Substantia nigra (tissue), 51 donors: ENCODE measurements at places on chromosomes 1 and 21.

DNA sequence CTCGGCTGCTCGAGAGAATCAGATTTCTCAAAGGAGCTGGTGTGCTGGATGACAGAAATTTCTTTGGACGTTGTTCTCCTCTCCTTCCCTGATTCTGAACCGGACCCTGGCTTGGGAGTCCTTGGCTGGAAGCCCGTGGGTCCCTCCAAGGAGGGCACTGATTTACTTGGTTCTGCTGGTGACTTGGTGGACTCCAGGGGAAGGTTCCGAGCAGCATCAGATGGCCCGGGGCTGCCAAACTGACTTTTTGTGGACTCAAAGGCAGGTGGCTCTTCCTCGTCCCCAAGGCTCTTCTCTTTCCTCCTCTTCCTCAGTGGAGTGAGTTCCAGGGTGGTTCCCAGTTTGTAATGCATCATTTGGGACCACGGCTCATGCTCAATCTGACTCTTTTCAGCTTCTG is 97.9 kb upstream of the EDN2 start:
- DNase-seq, result no peak

GRCh38 chr1:3469104-3469848 is 14.8 kb downstream of the ARHGEF16 start:
- no peak for DNase-seq

DNA sequence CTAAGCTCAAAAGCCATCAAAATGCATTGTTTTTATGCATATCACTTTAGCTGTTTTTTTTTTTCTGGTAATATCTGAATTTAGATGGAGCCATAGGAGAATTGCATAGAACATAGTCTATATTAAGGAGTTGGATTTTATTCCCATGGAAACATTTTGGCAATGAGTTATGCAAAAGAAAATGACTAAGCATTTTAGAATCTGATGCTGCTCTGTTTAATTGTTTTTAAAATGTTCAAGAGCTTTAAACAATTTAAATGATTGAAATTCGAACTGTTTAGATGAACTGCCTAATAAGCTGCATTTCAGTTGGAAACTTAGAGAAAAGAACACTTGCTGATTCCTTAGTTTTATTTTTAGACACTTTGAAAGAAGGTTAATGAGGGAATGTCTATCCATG is 1531.5 kb upstream of the B3GALT2 start:
- no peak for DNase-seq

GRCh38 chr1:1040004-1040991 is 20.4 kb downstream of the AGRN start:
- DNase-seq, result peak; percentile 60

- DNase-seq, result no peak
Observed at GRCh38 chr1:113031171-113031933, 41.6 kb upstream of the LRIG2 start.

GRCh38 chr1:95325349-95325748 is 91.3 kb downstream of the RWDD3 start:
- no peak for DNase-seq

- no peak for DNase-seq
Observed at GRCh38 chr21:28104346-28104745, 888.3 kb downstream of the LTN1 start.

DNA sequence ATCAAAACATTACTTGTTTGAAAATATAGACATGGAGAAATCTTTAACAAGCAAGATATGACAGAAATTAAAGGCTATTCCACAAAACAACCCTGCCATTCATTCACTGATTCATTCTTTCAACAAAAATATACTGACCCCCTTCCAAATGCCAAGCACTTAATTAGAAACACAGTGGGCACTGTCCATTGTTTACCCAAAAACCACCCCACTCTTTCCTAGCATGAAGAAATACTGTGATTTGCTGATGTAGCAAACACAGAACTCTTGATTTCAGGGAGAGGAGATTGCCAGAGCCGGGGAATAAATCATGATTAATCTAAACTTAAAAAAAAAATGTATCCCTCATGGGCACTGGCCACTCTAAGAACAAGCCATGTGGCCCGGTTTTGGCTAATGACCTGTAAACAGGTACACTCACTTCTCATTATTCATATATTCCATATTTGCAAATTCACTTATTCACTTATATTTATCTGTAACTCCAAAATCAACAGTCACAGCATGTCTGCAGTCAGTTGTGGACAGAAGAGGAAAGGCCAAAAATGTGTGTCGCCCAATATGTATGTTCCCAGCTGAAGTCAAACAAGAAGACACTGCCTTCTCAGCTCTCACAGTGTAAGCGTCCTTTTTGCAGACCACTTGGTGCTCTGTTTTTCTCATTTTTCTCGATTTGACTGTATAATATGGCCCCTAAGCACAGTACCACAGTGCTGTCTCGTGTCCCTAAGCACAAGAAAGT is 133.1 kb downstream of the SMYD3 start:
- no peak for DNase-seq

- DNase-seq, result no peak
Observed at GRCh38 chr1:24600551-24600950, 42.6 kb upstream of the SRRM1 start.

DNA sequence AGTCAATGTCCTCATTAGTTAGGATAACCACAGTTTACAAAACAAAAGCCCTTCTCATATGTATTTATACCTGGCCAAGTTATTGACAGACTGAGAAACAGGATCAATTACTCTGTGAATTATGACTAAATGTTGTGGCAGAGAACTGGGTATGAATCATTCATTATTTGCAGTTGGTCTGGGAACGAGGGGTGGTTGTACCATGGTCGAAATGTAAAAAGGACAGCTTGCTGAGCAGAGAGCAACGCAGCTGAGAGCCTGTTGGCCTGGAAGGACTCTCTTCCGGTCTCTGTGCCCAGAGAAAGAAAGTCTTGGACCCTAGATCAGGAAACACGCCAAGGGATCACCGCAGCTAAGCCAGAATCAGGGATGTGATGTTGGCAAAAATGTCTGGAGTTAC is 169.6 kb downstream of the DISC1 start:
- DNase-seq, result no peak

- DNase-seq, result no peak
Observed at GRCh38 chr1:204478921-204479320, 15.7 kb downstream of the PIK3C2B start.

DNA sequence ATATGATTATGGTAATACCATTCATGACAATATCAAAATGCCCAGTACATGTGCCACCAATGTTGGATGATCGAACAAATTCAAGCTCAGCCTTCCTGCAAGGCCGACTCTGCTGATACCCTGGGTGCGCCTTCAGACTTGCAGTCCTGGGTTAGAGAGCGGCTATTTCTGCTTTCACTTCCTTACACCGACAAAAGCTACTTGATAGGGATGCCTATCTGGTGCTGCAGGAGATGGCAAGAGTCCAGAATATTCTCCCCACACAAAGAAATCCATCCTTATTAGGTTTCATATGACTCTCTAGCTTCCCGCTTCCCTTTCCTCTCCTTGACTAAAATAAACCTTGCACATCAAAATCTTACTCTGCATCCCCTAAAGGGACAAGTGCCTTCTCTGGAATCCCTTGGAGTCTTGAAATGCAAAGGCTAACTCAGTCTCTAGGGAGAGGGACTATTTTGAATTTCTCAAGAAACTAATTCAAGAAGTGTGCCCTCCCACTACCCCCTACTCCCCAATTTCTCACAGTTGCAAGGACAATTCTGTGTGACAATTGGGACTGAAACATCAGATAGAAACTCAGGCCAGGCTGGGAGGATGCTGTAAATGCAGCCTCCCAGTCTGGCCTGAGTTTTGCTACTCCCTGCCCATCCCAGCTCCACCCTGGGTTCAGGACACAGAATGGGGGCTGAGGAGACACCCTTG is 103.1 kb upstream of the USP24 start:
- DNase-seq, result no peak

- DNase-seq, result no peak
Observed at GRCh38 chr1:228334226-228334935, 72.3 kb downstream of the TRIM11 start.

DNA sequence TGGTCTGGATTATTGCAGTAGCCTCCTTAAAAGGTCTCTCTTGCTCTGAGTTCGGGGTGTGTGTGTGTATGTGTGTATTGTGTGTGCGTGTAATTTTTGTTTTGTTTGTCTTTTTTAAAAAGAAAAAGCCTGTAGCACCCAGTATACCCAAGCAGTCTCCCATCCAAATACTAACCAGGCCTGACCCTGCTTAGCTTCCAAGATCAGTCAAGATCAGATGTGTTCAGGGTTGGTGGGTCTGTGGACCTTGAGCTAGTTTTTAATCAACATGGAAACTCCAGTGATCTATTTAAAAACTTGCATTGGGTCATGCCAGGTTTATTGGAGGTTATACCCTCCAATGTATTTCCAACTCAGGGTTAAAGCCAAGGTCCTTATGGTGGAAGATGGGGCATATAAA is 40.3 kb downstream of the FNBP1L start:
- DNase-seq, result no peak

GRCh38 chr21:42624095-42624790 is 29.2 kb upstream of the PDE9A start:
- DNase-seq, result no peak

DNA sequence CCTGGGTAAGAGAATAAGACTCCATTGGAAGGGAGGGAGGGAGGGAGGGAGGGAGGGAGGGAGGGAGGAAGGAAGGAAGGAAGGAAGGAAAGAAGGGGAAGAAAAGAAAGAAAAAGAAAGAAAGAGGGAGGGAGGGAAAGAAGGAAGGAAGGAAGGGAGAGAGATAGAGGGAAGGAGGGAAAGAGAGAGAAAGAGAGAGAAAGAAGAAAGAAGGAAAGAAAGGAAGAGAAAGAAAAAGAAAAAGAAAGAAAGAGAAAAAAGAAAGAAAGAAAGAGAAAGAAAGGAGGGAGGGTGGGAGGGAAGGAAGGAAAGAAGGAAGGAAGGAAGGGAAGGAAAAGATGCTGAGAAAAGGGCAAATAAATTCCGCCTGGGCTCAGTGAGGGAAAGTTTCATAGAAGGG is 74.7 kb upstream of the IFNAR2 start:
- DNase-seq, result no peak

DNA sequence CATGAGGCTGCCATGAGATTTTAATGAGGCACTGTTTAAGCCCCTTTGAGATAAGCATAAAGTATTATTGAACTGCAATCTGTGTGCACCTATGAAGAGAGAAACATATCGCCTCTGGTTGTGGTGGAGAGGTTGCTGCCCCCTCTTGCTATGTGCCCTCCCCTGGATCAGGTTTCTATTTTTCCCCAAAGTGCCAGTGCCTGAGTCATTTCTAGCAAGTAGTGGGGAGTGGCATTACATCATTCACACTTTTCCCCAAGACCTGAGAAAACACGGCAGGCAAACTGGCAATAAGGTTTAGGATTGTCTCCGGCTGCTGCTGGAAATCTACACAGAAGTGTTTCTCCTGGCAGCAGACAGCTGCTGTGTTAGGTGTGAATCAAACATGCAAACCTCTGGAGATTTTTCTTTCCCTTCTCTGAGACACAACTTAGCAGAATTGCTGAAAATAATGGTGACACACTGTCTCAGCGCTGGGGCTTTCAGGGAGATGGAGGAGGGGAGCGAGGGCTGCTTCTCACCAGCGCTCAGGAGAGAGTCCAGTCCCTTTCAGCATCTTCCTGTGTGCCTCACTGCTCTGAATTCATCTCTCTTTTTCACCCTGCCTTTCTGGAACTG is 13.7 kb upstream of the RGS16 start:
- no peak for DNase-seq

DNA sequence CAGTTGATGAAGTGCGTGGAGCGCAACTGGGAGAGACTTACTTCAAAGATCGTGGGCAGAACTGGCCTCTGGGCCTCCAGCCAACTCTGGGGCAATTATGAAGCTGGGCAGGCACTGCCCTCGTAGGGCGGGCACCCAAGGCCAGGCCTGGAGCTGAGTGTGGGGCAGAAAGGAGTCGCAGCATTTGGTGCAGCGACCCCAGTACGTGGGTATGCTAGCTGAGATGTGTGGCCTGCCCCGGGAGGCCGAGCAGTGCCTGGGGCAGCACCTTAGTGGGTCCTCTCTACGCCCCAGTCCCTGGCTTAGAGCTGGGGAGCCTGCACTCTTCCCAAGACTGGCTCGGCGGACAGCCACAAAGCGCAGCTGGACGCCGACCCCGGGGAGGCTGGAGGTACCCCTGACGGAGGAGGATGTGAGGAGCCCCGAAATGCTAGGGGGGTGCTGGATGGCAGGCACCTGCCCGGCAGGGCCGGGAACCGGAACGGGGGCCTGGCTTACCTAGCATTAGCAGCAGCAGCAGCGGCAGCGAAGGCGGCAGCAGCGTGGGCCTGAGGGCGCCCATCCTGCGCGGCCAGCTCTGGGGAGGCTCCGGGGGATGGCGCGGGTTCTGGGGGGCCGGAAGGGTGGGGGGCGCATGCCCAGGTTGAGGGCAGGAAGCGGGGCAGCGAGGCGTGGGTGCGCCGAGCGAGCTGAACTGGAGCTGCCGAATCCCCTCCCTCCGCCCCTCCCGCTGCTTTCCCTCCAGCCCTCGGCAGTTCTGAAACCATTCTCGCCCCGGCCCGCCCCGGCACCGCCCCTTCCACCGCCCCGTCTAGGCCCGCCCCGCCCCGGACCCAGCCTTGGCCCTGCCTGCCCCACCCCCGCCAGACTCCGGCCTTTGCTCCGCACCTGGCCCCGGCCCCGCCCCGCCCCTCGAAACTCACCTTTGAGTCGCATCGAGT is at the start of gene IGSF8:
IGSF8 (minus strand) TSS at position 709 of the 941 bp plus-strand sequence; CDS start at position 562, 147 bp downstream.
- DNase-seq, result peak; percentile 89

DNA sequence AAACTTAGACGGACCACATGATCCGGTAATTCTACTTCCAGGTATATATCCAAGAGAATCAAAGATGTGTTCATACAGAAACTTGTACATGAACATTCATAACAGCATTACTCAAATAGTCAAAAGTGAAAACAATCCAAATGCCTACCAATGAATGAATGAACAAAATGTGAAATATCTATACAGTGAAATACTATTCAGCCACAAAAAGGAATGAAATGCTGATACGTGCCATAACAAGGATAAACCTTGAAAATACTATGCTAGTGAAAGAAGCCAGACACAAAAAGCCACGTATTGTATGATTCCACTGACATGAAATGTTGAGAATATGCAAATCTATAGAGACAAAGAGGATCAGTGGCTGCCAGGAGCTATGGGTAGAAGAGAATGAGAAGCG is 18.3 kb downstream of the TARBP1 start:
- DNase-seq, result no peak

- DNase-seq, result no peak
Observed at GRCh38 chr1:228980232-228980937, 245.1 kb downstream of the RHOU start.

GRCh38 chr21:35995522-35996088 is 64.7 kb downstream of the SETD4 start:
- no peak for DNase-seq

- DNase-seq, result no peak
Observed at GRCh38 chr1:212981571-212982328, 31.4 kb downstream of the VASH2 start.
